GM23338 (cell line): ENCODE measurements at places on chromosomes 5 and 9. TPM values are rescaled to one million over a fixed set of nuclear protein-coding genes. Genes with fewer than 3 reads are reported as not detected.

Gene PCDHB9
- polyA plus RNA-seq: 0.27 and 0.45 TPM in 2 replicates

Gene SLC36A3
- polyA plus RNA-seq: not detected in 2 replicates

Gene FOXD4L6
- not detected in 2 replicates for polyA plus RNA-seq

Gene IGFBPL1
- polyA plus RNA-seq: 9.4 and 9.6 TPM in 2 replicates

Gene LRRC19
- 0.59 and 0.71 TPM in 2 replicates for polyA plus RNA-seq

Gene CDH12
- not detected in 2 replicates for polyA plus RNA-seq

Gene FST
- polyA plus RNA-seq: 13.2 and 13.9 TPM in 2 replicates

Gene HNRNPA0
- 15.1 and 15.9 TPM in 2 replicates for polyA plus RNA-seq

Gene ORM1
- not detected in 2 replicates for polyA plus RNA-seq

Gene TEX48
- not detected in 2 replicates for polyA plus RNA-seq

Gene LHFPL2
- polyA plus RNA-seq: 8.8 and 10.6 TPM in 2 replicates

Gene PCDHGB7
- polyA plus RNA-seq: 0.94 and 1.4 TPM in 2 replicates

Gene STING1
- 0.30 and 0.66 TPM in 2 replicates for polyA plus RNA-seq

Gene C8G
- not detected in 2 replicates for polyA plus RNA-seq

Gene OTP
- not detected in 2 replicates for polyA plus RNA-seq

Gene DMRT3
- polyA plus RNA-seq: not detected in 2 replicates

Gene ABO
- polyA plus RNA-seq: 0.21 and 0.34 TPM in 2 replicates

Gene SYNPO
- polyA plus RNA-seq: 0.16 and 0.38 TPM in 2 replicates

Gene SEMA5A
- 1.8 and 2.1 TPM in 2 replicates for polyA plus RNA-seq

Gene NEUROG1
- 0.16 TPM in 1 of 2 replicates, not detected in the other for polyA plus RNA-seq

Gene MAP3K1
- 9.5 and 9.7 TPM in 2 replicates for polyA plus RNA-seq

Gene ELAVL2
- polyA plus RNA-seq: 15.3 and 18.6 TPM in 2 replicates

Gene CATSPER3
- 0.19 and 0.37 TPM in 2 replicates for polyA plus RNA-seq

Gene SPATA31A3
- polyA plus RNA-seq: not detected in 2 replicates

Gene CCDC187
- not detected in 2 replicates for polyA plus RNA-seq

Gene WNT8A
- not detected in 2 replicates for polyA plus RNA-seq

Gene ADGRV1
- polyA plus RNA-seq: 39.4 and 46.1 TPM in 2 replicates

Gene BHMT2
- 1.1 and 1.9 TPM in 2 replicates for polyA plus RNA-seq

Gene PCDHGA11
- polyA plus RNA-seq: 2.3 and 3.0 TPM in 2 replicates

Gene POU5F2
- 0.11 and 0.14 TPM in 2 replicates for polyA plus RNA-seq

Gene ANKRD33B
- 2.7 and 2.9 TPM in 2 replicates for polyA plus RNA-seq

Gene IFNA13
- not detected in 2 replicates for polyA plus RNA-seq

Gene ARL14EPL
- not detected in 2 replicates for polyA plus RNA-seq

Gene TMEM252
- not detected in 2 replicates for polyA plus RNA-seq

Gene PCDHGB3
- polyA plus RNA-seq: 0.24 and 0.26 TPM in 2 replicates
